ENCODE measurements at places on chromosomes 3 and 15.

- no peak for DNase-seq
Measured at GRCh38 chr15:42401544-42402454, 42.5 kb downstream of the CAPN3 start.

DNA sequence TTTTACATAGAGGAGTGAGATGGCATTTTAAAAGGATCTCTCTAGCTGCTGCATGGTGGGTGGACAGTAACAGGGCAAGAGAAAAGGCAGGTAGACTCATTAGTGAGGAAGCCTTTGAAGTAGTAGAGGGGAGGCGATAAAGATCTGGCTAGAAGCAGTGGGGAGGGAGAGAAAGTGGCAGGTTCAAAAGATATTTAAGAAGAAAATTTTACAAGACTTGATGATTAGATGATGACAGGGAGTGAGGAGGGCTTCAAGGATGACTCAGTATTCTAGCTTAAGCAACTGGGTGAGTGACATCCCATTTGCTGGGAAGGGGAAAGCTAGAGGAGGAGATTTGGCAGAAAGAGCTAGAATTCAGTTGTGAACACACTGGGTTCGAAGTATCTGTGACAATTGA is 3.8 kb upstream of the BRPF1 start:
- DNase-seq: no peak

- peak; percentile 13 for DNase-seq
Measured at GRCh38 chr3:131033480-131034080, 6.9 kb downstream of the NEK11 start.

DNA sequence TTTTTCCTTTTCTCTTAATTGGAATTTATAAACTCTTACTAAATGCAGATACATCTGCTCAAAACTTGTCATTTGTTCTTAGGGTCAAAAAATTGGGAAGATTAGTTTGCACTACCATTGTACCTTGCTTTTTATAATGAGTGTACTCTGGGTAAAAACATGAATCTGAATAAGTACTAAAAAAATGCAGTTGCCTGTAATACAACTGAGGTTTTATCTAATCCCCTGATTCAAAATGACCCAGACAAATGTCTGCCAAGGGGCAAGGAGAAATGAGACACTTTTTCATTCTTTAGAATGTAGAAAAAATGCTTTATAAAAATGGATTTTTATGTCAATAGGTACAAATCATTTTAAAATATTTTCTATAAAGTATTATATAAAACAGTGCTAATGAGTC is 42.4 kb downstream of the RASA2 start:
- no peak for DNase-seq

DNA sequence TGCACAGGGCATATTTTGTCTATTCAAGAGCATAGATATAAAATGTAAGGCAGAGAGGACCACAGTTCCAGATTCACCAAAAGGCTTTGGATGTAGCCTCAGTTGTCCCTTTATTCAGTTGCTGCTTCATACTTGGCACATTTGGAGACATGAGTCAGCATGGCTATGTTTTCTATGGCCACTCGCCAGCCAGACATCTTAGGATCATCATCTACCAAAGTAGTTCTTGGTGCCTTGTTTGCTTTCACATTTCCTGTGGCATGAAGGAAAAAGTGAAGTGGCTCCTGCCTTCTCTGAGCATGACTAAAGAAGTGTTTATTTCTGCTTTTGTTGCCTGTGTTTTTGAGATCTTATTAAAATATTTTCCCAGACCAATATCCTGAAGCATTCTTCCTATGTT is 7.2 kb downstream of the SUSD5 start:
- DNase-seq: no peak

DNA sequence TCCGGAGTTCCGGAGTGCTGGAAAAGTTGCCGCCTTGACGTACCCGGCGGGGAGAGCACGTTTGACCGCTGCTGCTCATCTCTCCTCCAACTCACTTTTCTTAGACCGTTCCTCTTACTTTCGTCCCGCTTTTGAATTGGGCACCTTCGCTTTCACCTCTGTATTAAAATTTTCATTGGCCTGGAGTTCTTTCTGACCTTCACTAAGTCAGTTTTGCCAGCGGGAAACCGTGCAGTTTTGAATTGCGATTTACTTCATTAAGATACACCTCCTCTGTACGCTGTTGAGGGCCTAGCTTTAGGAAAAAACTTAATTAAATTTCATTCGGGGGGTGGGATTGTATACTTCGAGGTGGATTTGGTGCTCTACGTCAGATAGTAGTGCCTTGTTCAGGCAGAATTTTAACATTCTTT is 1.3 kb downstream of the GMPS start:
- DNase-seq: no peak

DNA sequence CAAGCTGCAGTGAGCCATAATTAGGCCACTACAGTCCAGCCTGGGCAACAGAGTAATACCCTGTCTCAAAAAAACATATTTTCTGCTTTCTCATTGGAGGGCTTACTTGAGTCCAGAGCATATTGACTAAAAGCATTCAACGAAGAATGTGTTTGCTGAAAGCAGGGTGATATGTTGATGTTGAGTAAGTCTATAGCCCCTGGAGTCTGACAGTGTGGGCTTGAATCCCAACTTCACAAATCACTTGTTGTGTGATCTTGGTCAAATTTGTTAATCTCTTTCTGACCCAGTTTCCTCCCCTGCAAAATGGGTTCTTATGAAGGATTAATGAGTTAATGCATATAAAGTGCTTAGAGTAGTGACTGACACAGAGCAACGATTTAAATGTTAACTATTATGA is 403.9 kb downstream of the MECOM start:
- no peak for DNase-seq

DNA sequence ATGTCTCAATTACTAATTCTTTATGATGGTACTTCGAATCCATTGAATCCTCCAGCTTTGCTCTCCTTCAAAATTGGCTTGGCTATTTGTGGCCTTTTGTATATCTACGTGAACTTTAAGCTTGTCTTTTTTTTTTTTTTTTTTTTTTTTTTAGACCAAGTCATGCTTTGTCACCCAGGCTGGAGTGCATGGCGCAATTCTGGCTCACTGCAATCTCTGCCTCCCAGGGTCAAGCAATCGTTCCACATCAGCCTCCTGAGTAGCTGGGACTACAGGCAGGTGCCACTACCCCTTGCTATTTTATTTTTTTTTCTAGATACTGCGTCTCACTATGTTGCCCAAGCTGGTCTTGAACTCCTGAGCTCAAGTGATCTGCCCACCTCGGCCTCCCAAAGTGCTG is 7.7 kb upstream of the DIPK2A start:
- DNase-seq: no peak

DNA sequence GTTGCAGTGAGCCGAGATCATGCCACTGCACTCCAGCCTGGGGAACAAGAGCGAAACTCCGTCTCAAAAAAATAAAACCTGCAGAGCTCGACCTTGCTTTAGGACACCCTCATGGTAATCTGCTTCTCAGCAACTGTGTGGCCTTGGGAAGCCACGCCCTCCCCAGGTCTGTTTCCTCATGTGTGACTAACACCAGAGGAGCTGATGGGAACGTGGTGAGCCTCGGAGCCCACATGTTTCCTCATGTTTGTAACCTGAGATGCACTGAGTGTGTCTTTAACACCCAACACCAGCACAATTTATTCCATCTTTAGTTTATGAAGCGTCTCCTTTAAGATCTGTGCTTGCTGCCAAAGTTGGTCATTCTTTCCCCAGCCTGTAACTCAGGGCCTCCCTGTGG is 142.8 kb downstream of the OCA2 start:
- DNase-seq: no peak

GRCh38 chr3:31802981-31803740 is 177.9 kb downstream of the OSBPL10 start:
- DNase-seq: no peak

DNA sequence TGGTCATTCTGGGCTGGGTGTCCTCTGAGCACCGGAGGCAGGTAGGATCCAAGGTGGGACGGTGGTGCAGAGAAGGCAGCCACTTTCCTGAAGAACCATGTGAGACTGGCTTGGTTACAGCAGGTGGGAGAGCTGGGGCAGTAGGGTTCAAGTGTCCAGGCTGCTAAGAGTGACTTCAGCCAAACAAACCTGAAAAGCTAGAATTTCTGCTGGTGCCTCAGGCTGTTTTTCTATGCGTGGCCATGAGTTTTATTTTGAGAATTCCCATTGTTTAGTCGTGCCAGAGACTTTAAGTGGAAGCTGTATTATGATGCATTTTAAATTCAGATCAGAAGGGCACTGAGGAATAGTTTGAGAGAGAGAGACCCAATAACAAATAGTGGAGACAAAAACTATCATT is 20.1 kb downstream of the USP13 start:
- no peak for DNase-seq

DNA sequence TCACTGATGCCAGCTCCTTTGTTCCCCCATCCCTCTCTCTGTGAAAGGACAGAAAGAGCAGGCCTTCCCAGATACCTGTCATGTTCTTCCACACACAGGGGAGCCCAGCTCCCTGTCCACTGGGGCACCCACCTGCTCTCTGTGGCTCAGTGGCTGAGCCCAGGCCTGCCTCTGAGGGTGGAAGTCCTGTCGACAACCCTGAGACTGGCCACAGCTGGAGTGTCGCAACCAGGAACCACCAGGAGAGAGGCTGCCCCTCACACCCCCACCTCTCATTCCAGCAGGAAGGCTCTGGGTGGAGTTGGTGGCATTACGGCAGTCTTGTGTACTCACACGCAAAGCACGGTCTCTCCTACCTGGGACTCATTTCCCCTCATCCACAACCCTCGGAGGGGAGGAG is 66.3 kb downstream of the MEGF11 start:
- no peak for DNase-seq

- no peak for DNase-seq
Measured at GRCh38 chr15:100018191-100018590, 285.0 kb upstream of the LYSMD4 start.

DNA sequence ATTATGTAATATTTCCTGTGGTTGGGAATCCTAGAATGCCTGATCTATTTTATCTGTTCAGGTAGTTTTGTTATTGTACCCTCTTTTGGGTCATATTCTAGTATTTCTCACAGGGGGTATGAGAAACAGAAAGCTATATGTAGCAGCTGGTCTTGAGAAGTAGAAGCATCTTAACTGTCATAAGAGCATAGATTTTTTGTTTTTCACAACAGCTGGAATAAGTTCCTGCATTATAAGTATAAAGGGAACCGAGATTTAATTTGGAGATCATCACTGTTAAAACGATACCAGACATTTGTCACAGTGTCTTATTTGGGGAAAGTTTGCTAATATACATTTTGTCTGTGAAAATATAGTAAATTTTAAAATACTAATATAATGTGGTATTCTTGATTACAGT is 4.8 kb downstream of the RAP2B start:
- DNase-seq: no peak

- no peak for DNase-seq
Measured at GRCh38 chr15:74400313-74400860, 32.9 kb upstream of the CYP11A1 start.

DNA sequence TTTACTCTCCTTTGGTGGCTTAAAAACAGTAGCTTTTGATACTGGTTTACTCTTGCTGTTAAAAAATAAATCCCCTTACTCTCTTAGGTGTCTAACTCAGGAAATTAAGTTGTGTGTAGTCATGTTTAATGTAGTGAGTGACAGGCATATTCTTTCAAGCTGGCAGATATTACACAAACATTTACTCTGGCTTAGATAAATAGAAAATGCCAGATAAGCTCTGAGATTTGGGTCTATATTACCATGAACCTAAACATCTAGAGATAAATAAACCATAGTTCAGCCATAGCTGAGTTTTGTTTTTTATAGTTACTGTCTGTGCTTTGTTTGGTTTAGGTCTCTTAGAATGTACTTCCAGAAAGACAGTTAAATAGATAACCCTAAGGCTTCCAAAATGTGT is 2.4 kb downstream of the SEMA6D start:
- DNase-seq: no peak

DNA sequence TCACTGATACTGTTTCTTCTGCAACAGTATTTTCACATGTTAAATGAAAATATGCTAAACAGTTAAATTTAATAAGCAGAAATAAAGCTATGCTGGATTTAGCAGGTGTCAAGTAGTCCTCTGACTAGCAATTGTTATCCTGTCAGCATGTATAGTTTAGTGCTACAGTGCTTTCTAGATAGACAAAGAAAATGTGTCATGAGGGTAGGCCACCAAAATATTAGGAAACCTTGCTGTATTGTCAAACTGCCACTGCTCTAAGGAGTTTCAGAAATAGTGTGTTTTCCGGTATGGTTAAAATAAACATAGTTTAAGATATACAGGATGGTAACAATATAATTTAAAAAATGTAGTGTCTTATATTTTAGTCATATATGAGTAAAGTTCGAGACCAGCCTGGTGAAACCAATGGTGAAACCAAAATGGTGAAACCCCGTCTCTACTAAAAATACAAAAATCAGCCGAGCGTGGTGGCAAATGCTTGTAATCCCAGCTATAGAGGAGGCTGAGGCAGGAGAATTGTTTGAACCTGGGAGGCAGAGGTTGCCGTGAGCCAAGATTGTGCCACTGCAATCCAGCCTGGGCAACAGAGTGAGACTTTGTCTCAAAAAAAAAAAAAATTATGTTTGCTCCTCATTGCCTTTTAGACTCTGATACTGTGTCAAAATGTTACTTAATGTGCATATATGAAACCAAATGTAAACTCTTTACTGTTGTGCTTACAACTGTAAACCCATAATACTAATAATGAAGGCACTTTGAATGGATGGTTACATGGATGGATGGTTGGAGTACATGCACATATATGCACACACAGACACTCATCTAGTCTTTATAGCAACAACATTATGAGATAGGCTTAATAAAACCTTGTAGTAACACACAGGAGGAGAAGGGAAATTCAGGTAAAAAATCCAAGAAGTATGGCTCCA is 204.8 kb downstream of the RSRC1 start:
- DNase-seq: peak; percentile 7

DNA sequence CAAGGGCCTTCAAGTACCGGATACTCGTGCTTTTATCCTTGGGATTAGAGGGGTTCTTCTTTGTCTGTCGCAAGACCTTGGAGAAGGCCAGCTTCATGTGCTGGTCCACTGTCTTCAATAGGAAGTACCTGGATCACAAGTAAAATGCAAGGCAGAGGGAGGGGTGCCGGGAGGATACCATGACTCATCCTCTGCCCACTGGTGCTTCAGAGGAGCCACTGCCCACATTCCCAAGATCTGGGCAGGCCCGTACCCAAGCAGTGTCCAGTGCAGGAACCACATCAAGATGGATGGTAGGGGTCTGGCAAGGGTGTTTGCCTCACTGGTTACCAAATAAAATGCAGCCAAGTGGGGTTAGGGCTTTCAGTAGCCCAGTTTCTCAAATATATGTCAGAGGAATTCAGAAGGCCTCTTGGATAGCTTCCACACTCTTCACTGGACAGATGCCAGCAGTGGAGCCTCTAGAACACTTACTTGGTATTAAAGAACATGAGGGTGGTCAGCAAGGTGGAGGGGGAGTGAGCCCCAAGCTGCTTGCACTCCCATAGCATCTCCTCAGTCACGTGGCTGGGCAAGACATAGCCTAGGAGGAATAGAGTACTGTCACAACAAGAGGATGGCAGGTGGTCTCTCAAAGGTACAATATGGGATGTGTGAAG is 3.6 kb upstream of the IMPDH2 start:
- DNase-seq: no peak

GRCh38 chr15:40032125-40032839 is 6.7 kb downstream of the SRP14 start:
- DNase-seq: no peak

DNA sequence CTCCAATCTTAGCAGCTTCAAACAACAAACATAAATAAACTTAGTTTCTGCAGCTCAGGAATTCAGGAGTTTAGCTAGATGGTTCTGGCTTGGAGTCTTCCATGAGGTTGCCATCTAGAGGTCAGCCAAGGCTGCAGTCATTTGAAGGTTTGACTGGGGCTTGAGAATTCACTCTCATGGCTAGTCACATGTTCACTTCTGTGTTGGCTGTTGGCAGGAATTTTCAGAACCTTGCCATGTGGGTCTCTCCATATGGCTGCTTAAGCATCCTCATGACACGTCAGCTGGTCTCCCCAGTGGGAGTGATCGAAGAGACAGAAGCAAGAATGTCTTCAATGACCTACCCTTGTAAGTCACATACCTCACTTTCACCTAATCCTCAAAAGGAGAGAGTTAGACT is 269.2 kb upstream of the CNTN3 start:
- no peak for DNase-seq
